Left lung (tissue), 14 donors: ENCODE measurements at places on chromosomes 12 and 14. TPM values are rescaled to one million over a fixed set of nuclear protein-coding genes. Genes with fewer than 3 reads are reported as not detected.

Gene APOF
- total RNA-seq: not detected

Gene RERGL
- 2.9 TPM for total RNA-seq

Gene SERPINA10
- not detected for total RNA-seq

Gene CLECL1
- not detected for total RNA-seq

Gene CMA1
- total RNA-seq: not detected

Gene OAS2
- total RNA-seq: 24.0 TPM

Gene RAB21
- total RNA-seq: 71.9 TPM

Gene KRT7
- total RNA-seq: 1,968 TPM

Gene TAS2R50
- 1.1 TPM for total RNA-seq

Gene TRPV4
- total RNA-seq: 2.2 TPM

Gene EID3
- 2.9 TPM for total RNA-seq

Gene A2M
- 2,565 TPM for total RNA-seq

Gene FRMD6
- total RNA-seq: 19.8 TPM

Gene SLC39A2
- 0.35 TPM for total RNA-seq

Gene CNTN1
- total RNA-seq: 7.2 TPM

Gene YY1
- total RNA-seq: 57.4 TPM

- no peaks in the 10 kb centered on the region for H3K36me3 ChIP-seq
- H3K4me1 ChIP-seq: no peaks in the 10 kb centered on the region
- H3K27me3 ChIP-seq: no peaks in the 10 kb centered on the region
- H3K27ac ChIP-seq: no peak overlapping the region
Observed at GRCh38 chr14:26320886-26321285, 276.9 kb downstream of the NOVA1 start.

GRCh38 chr14:70186900-70187451 lies 1.8 kb downstream of the SLC8A3 start:
- H3K4me3 ChIP-seq: no peak overlapping the region
- no peaks in the 10 kb centered on the region for H3K36me3 ChIP-seq
- H3K27me3 ChIP-seq: peaks cover 29% of the 10 kb centered on the region
- H3K4me1 ChIP-seq: peaks cover 25% of the 10 kb centered on the region
- H3K27ac ChIP-seq: no peak overlapping the region

DNA sequence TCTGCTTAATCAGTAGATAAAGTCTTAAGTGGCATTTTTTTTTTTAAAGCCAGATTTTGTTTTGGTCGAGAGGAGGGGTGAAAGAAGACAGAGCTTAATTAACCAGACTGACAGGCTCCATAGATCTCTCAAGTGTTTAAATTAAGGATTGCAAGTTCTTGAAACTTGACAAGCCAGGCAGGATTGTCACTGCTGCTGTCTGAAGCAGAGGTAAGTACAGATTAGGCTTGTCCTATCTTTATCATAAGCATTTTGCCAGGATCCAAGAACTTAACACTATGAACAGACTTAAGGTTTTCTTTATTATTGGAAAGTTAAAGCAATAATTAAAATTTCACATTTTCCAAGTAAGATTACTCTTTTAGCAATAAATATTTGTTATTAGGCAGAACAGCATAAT lies 179.6 kb upstream of the LMO3 start:
- H3K36me3 ChIP-seq: no peaks in the 10 kb centered on the region
- no peaks in the 10 kb centered on the region for H3K27me3 ChIP-seq
- no peak overlapping the region for H3K4me3 ChIP-seq
- DNase-seq: no peak
- H3K27ac ChIP-seq: no peak overlapping the region

- H3K27me3 ChIP-seq: no peaks in the 10 kb centered on the region
- no peak overlapping the region for H3K27ac ChIP-seq
- H3K4me1 ChIP-seq: peaks cover 4% of the 10 kb centered on the region
- no peak overlapping the region for H3K4me3 ChIP-seq
Observed at GRCh38 chr12:49680075-49680474, 27.1 kb downstream of the FMNL3 start.

DNA sequence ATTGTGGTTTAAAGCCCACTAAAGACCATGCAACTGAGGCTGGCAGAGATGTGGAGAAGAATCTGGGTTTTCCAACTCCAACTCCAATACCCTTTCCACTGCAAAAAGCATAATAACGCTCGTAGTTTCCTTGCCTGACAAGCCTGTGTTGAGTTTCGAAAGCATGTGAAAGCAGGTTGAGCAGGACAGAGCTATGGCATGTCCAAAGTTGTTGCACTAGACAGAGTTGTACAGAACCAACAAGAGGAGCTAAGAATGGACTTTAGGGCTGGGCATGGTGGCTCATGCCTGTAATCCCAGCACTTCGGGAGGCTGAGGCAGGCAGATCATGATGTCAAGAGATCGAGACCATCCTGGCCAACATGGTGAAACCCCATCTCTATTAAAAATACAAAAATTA lies 572.0 kb upstream of the TBX3 start:
- no peak overlapping the region for H3K27ac ChIP-seq
- H3K4me3 ChIP-seq: no peak overlapping the region
- no peaks in the 10 kb centered on the region for H3K27me3 ChIP-seq
- H3K4me1 ChIP-seq: no peaks in the 10 kb centered on the region
- no peak for DNase-seq

GRCh38 chr14:101714394-101714793 lies 47.1 kb upstream of the PPP2R5C start:
- no peak overlapping the region for H3K4me3 ChIP-seq
- no peak overlapping the region for H3K27ac ChIP-seq
- peaks cover 4% of the 10 kb centered on the region for H3K27me3 ChIP-seq
- DNase-seq: no peak
- no peaks in the 10 kb centered on the region for H3K4me1 ChIP-seq
- no peaks in the 10 kb centered on the region for H3K36me3 ChIP-seq

DNA sequence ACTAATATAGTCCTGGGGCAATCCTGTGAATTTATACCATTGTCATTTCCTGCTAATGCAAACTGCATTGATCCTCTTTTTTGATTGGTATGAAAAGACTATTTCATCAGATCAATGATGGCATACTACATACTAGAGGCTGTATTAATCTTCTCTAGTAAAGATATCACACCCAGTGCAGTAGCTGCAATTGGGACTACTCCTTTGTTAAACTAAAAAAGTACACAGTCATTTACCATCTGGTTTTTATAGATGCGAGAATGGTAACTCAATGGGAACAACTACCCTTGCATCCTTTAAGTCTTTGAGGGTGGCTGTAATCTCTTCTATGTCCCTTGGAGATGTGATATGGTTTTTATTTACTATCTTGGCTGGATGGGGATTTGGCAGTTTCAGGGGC lies 80.2 kb upstream of the STK38L start:
- no peaks in the 10 kb centered on the region for H3K4me1 ChIP-seq
- no peaks in the 10 kb centered on the region for H3K27me3 ChIP-seq
- no peak overlapping the region for H3K27ac ChIP-seq
- H3K36me3 ChIP-seq: no peaks in the 10 kb centered on the region
- H3K4me3 ChIP-seq: no peak overlapping the region
- DNase-seq: no peak

GRCh38 chr12:109738878-109739665 lies 25.4 kb downstream of the FAM222A start:
- no peaks in the 10 kb centered on the region for H3K4me1 ChIP-seq
- peaks cover 34% of the 10 kb centered on the region for H3K27me3 ChIP-seq
- no peak for DNase-seq
- H3K27ac ChIP-seq: no peak overlapping the region
- no peaks in the 10 kb centered on the region for H3K36me3 ChIP-seq

GRCh38 chr12:117680312-117680711 lies 288.5 kb downstream of the KSR2 start:
- no peaks in the 10 kb centered on the region for H3K36me3 ChIP-seq
- no peaks in the 10 kb centered on the region for H3K27me3 ChIP-seq
- DNase-seq: no peak

- no peaks in the 10 kb centered on the region for H3K36me3 ChIP-seq
- no peak overlapping the region for H3K27ac ChIP-seq
- H3K4me3 ChIP-seq: no peak overlapping the region
Observed at GRCh38 chr12:18066666-18067065, 23.3 kb downstream of the RERGL start.

DNA sequence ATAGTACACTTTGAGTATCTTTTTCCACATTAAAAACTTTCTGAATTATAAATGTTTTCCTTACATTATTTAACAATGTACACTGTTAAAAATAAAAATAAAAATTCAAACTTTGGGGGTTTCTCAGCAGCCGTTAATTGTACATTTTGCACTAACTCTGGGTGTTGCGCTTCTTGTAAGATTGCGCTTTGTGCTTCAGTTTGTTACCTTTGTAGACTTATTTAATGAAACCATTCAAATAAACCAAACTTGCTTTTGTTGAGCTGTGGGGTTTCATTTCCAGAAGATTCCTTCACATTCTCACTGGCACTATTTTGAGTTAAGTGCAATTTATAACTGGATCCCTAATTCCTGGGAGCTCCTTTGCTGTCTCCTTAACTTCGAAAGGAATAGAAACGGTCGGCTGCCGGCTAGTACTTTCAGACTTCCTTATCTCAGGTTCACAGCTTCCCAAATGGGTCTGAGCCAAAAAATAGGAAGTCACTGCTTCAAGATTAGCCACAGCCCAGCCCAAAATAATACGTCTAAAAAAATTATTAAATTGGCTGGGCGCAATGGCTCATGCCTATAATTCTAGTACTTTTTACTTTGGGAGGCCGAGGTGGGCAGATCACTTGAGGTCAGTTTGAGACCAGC lies 38.2 kb downstream of the RAD52 start:
- no peak for DNase-seq
- peaks cover 8% of the 10 kb centered on the region for H3K36me3 ChIP-seq
- H3K4me1 ChIP-seq: no peaks in the 10 kb centered on the region
- no peaks in the 10 kb centered on the region for H3K27me3 ChIP-seq
- peak overlapping the region; percentile 18 for H3K27ac ChIP-seq
- no peak overlapping the region for H3K4me3 ChIP-seq

DNA sequence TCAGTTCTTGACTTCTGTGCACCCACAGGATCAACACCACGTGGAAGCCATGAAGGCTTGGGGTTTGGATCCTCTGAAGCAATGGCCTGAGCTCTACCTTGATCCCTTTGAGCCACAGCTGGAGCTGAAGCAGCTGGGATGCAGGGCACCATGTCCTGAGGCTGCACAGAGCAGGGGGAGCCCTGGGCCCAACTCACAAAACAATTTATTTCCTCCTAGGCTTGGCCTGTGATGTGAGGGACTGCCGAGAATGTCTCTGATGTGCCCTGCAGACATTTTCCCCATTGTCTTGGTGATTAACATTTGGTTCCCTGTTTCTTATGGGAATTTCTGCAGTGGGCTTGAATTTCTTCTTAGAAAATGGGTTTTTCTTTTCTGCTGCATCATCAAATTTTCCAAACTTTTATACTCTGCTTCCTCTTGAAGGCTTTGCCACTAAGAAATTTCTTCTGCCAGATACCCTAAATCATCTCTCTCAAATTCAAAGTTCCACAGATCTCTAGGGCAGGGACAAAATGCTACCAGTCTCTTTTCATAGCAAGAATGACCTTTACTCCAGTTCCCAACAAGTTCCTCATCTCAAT lies 288.2 kb downstream of the CCDC59 start:
- no peaks in the 10 kb centered on the region for H3K36me3 ChIP-seq
- no peaks in the 10 kb centered on the region for H3K27me3 ChIP-seq

DNA sequence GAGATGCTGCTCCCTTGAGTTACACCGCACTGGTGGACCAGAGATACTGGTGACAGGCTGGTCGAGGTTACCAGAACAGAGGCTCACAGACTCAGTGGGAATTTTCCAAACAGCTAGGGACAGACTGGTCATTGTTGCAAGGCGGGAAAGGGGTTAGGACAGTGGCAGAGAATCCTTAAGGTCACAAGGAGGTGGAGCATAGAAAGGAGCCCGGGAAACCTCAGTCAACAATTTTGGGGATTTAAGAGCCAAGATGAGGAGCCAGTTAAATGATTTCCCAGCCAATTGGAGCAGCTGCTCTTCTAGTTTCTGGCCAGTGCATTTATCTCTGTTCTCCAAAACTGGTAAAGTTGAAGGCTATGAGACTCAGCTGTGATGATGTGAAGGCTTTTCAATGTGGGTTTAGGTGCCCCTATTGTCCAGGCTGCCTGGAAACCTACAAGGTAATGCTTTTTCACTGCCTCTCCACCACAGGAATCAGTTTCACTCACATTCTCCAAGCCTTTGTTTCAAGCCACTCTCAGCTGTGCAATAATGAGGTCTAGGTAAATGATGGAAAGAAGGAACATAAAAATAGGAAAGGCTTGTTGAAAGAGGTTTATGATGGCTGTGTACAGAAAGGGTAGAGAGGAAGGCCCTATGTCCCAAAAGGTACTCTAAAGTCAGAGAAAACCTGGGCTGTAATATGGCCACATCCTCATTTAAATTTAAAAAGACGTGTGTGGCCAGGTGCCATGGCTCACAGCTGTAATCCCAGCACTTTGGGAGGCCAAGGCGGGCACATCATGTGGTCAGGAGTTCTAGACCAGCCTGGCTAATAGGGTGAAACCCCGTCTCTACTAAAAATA lies 7.0 kb upstream of the TNS2 start:
- peaks cover 13% of the 10 kb centered on the region for H3K4me1 ChIP-seq
- DNase-seq: no peak
- no peaks in the 10 kb centered on the region for H3K36me3 ChIP-seq
- H3K4me3 ChIP-seq: no peak overlapping the region

GRCh38 chr12:123270214-123271000 lies 1.2 kb downstream of the CDK2AP1 start:
- no peak for DNase-seq
- H3K27me3 ChIP-seq: no peaks in the 10 kb centered on the region
- peak overlapping the region; percentile 78 for H3K27ac ChIP-seq
- H3K4me3 ChIP-seq: peak overlapping the region; percentile 74

DNA sequence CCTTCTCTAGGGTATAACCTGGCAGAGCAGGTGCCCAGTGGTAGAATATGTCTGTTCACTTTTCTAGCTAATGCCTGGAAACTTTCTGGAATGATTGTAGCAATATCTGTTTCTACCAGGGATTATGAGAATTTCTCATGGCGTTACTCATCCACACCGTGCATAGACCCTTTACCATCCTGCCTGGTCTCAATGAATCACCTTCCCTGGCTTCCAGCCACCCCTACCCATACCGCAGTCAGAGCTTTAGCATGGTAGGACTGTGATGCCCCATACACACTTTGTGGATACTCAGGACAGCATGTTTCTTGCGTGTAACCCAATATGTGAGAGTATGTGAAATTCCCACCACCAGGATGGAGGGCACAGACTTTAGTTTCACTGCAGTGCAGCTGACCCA lies 45.4 kb downstream of the TUNAR start:
- no peaks in the 10 kb centered on the region for H3K36me3 ChIP-seq
- no peak overlapping the region for H3K27ac ChIP-seq
- no peaks in the 10 kb centered on the region for H3K27me3 ChIP-seq
- H3K4me3 ChIP-seq: no peak overlapping the region
- no peaks in the 10 kb centered on the region for H3K4me1 ChIP-seq
- DNase-seq: no peak

- no peak within 1 kb of the TSS for H3K4me3 ChIP-seq
- no peaks in the 10 kb centered on the region for H3K36me3 ChIP-seq
- no peaks in the 10 kb centered on the region for H3K27me3 ChIP-seq
Observed at GRCh38 chr14:24634158-24634557, at the start of gene GZMB. Gene GZMB (minus strand): TSS chr14:24634190. CDS start chr14:24634160, 30 bp downstream.

DNA sequence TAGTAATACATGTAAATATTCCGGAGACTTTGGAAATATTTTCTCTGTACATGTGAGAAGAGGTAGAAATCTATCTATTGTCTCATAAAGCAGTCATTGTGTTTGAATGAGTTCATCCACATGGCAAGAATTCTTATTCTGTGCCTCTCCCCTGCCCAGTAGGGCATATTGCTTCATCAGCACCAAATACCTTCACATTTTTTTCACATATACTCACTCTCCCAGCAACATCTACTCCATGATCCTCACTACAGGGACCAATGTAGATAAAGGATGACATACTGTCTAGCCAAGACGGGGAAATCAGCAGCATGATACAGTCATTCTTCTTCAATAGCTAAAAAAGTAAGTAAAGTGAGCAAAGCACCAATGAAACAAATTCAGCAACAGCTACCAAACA lies 1.3 kb upstream of the TAS2R14 start:
- H3K36me3 ChIP-seq: no peaks in the 10 kb centered on the region
- H3K4me3 ChIP-seq: no peak overlapping the region
- no peaks in the 10 kb centered on the region for H3K4me1 ChIP-seq
- no peak for DNase-seq
